ENCODE measurements at places on chromosomes 11 and 22.

DNA sequence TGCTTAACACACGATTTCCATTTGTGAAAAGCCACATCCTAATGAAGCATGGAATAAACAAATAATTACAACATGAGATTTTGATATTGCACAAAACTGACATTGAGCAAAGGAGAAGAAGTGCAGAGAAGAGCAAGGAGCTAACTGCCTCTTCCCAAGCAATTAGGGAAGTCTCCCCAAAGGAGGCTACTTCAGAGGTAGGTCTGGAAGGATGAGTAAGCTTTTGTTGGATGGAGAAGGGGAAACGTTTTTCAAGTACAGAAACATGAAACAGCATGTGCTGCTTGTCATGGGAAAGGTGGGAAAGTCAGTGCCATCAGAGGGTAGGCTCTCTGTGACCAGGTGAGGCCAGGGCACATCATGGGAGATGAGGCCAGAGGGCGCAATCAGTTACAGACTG lies 132.2 kb upstream of the SESN3 start:
- DNase-seq = no peak

- DNase-seq = no peak
Measured at GRCh38 chr11:92104349-92104748, 120.3 kb upstream of the FAT3 start.

DNA sequence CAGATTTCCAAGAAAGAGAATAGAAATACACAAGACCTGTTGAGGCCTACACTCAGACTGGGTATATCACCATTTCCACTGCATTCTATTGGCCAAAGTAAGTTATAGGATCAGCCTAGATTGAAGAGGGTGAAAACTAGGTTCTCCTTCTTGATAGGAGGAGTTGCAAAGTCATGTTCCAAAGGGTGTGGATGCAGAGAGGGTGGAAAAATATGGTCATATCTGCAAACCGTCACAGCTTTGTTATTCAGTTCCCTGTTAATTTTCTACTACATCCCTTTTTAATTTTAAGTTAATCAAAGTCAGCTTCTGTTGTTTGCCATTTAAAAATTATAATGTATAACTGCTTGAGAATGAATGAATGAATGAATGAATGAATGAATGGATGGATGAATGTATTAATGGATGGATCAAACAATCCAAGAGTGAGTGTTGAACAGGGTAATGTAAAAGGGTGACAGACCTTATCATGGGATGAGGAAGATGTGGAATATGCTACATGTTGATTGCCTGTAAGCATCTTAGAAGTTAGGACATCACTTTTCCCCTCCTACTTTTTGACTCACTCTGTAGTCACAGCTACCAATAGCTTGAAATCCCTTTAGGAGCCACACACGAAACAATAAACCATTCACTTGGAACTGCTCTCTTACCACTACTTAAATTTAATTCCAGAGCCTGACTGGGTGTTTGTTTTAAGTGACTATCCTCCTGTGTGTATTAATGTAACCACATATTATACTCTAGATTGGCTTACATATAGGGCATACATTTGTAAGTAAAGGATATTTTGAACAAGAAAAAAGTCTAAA lies 121.5 kb downstream of the CCDC34 start:
- DNase-seq = no peak

- DNase-seq = no peak
Measured at GRCh38 chr11:287821-288477, 977 bp upstream of the PGGHG start.

DNA sequence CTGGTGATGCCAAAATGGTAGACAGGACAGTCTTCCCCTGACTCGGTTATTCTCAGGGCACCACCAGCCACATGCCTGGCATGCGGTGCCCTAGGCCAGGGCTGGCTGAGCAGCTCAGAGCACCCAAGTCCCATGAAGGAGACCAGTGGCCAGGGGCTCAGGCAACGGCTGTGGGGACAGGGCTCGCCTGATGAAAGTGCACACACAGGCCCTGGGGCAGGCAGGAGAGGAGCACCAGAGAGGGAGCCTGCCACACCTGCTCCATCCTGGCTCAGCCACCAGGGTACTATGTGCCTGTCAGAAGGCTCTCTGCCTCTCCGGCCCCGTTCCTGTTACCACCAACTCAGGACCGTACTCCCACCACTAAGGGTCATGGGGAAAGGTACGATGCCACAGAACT lies 12.1 kb downstream of the ELFN2 start:
- no peak for DNase-seq

GRCh38 chr22:50271519-50271970 lies 1.4 kb upstream of the MAPK11 start:
- DNase-seq = peak; percentile 56

DNA sequence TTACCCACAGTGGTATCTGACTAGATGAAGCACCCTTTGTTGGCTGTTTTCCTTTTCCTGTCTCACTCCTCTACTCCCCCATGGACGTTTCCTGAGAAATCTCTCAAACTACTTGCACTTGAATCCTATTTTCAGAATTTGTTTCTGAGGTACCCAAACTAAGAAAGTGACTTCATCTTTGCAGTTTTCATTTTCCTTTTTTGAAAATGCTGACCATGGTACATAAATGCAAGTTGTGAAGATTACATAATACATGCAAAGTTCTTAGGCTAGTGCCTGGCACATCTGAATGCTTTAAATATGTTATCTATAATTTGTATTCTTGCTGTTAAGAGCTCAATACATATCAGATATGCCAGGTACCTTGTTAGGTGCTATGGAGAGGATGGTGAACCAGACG lies 644.7 kb upstream of the TENM4 start:
- DNase-seq = no peak

DNA sequence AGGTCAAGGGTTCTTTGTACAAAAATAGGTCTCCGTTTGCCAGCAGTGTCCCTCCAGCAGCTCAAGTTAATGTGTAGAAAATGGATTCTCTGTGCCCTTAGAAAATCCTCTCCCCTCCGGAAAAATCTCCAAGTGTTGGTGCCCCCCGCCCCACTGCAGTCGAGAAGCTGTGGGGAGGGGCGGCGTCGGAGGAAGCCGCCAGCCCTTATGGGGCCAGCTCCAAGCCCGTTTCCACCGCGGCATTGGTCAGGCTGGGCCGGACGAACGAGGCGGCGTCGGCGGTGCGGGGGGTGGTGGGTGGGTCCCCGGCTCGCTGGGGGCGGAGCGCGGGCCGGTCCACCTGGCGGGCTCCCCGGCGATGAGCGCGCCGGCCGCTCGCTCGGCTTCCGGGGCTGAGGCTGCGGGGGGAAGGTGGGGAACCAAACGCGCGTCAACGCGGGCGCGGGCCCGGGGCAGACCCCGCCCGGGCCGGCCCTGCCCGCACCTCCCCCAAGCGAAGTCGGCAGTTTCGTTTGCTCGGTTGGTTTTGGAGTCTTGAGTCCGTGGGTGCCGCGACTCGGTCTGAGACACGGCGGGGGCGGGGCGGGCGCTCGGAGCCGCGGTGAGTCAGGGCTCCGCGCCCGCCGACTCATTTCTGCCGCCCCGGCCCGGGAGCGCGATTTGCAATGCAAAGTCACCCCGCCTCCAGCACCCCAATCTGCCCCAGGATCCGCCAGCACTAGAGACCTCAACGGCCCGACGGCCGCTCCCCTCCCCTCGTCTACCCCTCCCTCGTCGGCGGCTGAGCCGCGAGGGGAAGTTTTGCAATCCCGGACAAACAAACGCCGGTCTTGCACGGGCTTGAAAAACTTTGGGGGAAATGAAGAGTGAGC lies 1.4 kb downstream of the ASCL2 start:
- peak; percentile 80 for DNase-seq

DNA sequence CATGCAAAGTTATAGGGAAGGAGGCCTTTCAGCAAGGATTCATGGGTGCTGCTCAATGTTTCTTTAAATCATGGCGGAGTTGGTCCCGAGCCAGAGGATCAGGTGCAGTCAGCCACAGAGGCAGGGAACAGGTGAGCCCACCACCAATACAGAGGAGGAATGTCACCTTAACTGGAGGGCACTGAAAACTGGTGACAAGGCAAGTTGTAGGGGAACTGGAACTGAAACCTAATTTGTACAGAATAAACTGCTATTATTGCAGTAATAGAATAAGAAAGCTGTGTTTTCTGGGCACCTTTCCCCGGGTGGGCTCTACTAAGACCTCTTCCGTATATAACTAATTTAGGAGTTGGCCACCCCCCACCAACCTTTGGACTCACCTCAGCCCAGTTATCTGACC lies 296.0 kb upstream of the NARS2 start:
- no peak for DNase-seq

DNA sequence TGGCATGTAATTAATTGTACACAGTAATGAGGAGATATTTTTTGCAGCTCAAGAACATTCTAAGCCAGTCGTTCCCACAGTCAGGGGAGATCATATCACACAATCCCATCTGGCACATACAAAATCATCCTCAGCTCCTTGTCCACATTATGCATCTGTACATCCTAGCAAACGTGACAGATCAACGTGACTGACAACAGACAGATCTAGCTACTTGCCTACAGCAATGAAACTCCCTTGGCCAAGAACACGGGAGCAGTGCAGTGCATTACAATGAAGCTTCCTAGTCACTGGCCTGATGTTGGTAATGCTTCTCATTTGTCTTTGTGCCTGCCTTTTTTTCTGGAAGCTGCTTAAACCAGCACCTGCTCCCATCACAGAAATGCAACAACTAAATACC lies 24.5 kb upstream of the GUCY1A2 start:
- no peak for DNase-seq

- no peak for DNase-seq
Measured at GRCh38 chr11:112724496-112724790, 236.8 kb upstream of the NCAM1 start.

- no peak for DNase-seq
Measured at GRCh38 chr11:127042445-127042844, 41.9 kb upstream of the KIRREL3 start.

DNA sequence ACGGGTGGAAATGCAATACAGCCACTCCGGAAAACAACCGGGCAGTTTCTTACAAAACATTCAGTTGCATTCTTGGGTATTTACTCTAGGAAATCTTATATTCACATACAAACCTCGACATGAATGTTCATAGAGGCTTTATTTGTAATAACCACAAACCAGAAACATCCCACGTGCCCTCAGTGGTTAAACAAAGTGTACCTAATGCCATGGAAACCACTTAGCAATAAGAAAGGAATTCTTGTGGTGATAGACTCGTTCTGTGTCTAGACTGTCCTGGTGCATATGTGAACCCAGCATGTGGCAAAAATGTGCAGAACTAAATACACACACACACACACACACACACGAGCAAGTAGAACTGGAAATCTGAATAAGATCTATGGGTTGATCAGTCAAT lies 1073.3 kb downstream of the TBC1D22A start:
- DNase-seq = no peak

DNA sequence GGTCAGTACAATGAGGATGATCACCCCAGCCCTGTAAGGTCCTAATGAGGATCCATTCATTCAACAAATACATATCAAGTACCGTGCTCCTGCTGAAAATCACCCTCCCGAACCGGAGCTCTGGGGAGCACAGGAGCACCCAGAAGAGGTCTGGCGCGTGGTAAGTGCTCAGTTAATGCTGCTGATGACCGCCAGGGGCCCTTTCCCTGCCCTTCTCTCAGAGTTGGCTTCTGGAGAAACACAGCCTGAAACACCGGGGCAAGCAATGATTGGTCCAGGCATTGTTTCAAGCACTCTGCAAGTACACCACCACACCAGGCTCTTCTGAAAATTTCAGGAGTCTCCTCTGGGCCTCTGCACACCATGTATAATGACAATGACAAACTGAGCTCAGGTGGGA lies 3.8 kb upstream of the CCDC86 start:
- no peak for DNase-seq

DNA sequence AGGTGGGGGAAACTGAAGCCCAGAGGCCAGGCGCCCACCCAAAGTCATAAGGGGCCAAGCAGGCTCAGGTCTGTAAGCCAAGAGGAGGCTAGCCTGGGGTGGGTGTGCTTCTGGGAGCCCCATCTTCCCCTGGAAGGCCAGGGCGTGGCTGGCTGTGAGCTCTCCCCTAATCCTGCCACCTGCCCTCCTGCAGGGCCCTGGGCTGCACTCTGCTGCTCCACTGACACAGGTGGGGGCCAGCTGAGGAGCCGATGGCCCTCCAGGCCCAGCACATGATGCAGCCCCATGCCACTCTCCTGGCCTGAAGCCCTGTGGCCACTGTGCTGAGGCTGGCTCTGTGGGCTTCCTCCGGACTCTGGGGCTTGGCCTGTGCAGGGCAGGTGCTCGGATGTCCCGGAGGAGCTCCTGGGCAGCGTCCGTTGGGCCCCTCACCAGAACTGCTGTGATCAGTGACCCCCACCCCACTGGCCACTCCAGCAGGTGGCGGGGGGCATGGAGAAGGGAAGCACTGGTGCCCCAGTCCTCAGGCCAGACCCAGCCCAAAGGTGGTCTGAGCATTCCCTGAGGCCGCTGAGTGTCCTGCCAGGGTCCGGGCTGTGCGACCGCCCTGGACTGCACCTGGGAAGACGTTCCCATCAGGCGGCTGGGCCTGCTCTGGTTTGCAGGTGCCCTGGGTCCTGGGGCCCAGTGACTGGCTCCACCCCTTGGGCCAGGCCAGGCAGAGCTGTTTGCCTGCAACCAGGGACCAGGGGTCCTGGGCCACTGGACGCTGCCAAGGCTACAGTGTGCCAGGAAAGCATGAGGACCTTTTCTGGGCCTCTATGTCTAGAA lies 8.5 kb downstream of the PIM3 start:
- DNase-seq = no peak

DNA sequence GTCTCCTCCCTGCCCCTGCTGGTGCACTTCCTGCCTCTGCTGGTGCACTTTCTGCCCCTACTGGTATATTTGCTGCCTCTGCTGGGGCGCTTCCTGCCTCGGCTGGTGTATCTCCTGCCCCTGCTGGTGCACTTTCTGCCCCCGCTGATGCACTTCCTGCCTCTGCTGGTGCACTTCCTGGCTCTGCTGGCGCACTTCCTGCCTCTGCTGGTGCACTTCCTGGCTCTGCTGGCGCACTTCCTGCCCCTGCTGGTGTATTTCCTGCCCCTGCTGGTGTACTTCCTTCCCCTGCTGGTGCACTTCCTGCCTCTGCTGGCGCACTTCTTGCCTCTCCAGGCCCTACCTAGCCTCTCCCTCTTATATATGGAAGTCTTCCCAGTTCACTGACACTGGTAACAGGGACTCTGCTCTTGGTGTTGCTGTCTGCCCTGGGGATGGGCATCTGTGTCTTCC lies 10.1 kb downstream of the MTFP1 start:
- peak; percentile 60 for DNase-seq

GRCh38 chr11:7490535-7490934 lies 5.2 kb downstream of the OLFML1 start:
- DNase-seq = no peak

DNA sequence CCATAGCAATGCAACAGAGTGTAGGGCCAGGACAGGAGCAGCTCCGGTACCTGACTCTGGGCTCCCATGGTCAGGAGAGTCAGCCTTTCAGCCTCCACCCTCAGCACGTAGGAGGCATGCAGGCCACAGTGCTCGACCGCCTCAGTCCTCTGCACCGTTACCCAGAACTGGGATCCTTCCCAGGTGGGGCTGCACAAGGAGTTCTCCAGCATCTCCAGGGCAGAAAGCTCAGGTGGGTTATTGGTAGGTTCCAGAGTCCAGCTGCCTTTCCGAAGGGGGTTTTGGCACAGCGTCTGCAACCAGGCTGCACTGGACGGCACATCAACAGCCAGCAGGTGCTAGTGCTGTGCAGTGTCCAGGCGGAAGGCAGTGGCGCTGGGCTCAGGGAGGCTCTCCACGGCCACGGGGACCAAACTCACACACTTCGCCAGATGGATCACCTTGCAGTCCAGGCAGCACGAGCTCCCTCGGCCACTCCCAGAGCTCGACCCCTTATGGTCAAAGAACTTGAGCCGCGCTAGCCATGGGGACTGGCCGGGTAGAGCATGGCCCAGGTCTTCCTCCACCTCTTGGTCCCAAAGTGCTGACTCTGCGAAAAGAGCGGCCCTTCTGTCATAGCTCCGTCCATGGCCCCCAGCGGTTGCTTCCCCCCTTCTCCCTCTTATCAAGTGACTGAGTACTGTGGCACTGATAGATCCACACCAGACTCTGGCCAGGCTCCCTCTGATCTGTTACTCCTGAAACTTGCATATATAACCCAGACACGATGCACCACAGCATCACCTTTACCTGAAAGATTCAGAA lies 6.9 kb upstream of the PHOX2A start:
- no peak for DNase-seq
